ENCODE measurements at places on chromosomes 13 and 19.
A peak's percentile ranks its signal among the peaks of the same experiment; 100 is the strongest.

GRCh38 chr19:3075605-3076431, 13.5 kb upstream of the TLE5 start:
- DNase-seq: no peak

DNA sequence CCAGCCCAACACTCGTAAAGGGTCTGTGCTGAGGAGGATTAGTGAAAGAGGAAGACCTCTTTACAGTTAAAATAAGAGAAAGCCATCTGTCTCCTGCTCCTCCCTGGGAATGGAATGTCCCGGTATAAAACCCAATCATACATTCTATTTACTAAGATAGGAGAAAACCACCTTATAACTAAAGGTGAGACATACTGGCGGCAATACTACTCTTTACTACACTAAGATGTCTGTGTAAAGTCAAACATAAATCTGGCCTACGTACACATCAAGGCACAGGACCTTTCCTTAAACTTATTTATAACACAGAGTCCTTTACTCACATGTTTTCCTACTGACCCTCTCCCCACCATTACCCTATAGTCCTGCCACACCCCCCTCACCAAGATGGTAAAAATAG, 3.3 kb downstream of the ZNF350 start:
- DNase-seq: no peak

- peak; percentile 55 for DNase-seq
Observed at GRCh38 chr19:46661735-46662592, 982 bp upstream of the DACT3 start.

GRCh38 chr13:31224174-31224669, 24.4 kb downstream of the B3GLCT start:
- DNase-seq: no peak

GRCh38 chr13:111344471-111345191, 24.2 kb downstream of the TEX29 start:
- no peak for DNase-seq

DNA sequence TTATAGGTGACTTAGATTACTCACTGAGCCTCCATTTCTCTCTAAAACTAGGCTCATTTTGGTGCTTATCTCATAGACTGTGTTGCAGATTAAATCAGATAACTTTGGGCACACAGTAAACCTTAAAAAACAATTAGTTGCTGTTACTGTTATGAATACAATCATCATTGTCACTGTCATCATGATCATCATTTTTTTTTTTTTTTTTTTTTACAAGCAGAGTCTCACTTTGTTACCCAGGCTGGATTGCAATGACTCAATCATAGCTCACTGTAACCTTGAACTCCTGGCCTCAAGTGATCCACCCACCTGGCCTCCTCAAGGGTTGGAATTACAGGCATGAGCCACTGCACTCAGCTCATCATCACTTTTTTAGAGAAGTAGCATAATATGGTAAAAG, 60.0 kb downstream of the VWA8 start:
- no peak for DNase-seq

GRCh38 chr13:113967206-113967720, 6.6 kb downstream of the C13orf46 start:
- no peak for DNase-seq

DNA sequence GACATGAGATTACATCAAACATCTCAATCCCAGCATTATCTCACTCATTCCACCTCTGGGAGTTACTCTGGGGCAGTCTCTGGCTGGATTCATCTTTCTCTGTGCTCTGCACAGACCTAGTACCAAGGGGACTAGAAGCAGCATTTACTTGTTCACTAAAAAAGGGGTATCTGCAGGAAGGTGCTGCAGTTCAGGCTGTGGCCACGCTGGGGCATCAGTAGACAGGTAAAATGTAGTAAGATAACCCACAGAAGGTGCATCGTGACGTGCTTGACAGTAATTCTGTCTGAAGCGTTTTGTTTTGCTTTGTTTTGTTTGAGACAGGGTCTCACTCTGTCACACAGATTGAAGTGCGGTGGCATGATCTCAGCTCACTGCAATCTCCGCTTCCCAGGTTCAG, 29.3 kb downstream of the ZNF564 start:
- no peak for DNase-seq

DNA sequence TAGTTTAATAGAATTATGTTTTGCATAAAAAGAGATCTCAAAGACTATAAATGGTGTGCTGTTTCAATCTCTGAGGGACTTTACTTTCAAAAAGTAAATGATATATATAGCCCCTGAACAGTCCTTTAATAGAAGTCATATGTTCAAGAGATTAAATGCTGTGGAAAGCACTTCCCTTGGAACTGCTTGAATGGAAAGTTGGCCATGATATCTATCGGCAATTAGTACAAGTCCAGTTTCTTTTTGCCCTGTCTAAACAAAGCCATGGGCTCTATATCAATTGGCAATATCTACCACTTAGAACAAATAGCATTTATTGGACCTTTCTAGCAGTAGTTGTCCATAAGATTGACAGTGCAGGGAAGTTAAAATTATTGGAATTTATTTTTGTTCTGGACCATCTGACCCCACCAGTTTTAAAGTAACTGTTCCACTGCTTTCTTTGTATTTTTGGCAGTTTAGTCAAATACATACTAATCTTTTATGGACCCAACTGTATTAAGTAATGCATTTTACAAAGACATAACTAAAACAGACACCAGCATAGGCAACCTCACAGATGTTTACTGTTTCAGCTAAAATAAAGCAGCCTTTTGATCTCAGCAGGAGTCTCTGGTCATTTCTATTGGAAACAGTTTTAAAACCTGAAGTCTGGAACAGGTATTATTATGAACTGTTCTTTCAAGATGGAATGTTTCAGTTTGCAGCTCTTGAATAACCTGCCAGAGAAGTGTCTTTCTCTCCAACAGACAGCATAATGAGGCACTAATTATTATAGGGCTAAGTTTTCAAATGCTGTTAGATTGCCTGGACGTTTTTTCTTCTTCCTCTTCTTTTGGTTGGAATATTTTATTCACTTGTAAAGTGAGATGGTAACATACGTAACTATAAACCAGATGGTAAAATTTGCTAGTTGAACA, 282.6 kb downstream of the DCLK1 start:
- no peak for DNase-seq

GRCh38 chr13:33251131-33251661, 34.4 kb downstream of the STARD13 start:
- peak; percentile 91 for DNase-seq

Data from foreskin keratinocyte (primary cell).